ENCODE measurements at places on chromosomes 6 and 20. TPM values are rescaled to one million over a fixed set of nuclear protein-coding genes. Genes with fewer than 3 reads are reported as not detected.

OR2H1 gene
- 0.14 TPM for total RNA-seq

TRERF1 gene
- total RNA-seq = 1.8 TPM

HSPA1L gene
- total RNA-seq = 1.7 TPM

ZNFX1 gene
- 28.1 TPM for total RNA-seq

TNF gene
- total RNA-seq = not detected

BHLHE23 gene
- total RNA-seq = not detected

PDYN gene
- total RNA-seq = not detected

SLCO4A1 gene
- 0.09 TPM for total RNA-seq

LAMA2 gene
- total RNA-seq = 262 TPM

Measured in smooth muscle cell of bladder (primary cell).